ENCODE measurements at places on chromosomes 4 and X. TPM values are rescaled to one million over a fixed set of nuclear protein-coding genes. Genes with fewer than 3 reads are reported as not detected.

- DNase-seq = no peak
These were observed 10.7 kb downstream of the TENT5D start for GRCh38 chrX:80430826-80431504.

- DNase-seq = no peak
These were observed 29.8 kb upstream of the SH3D19 start for GRCh38 chr4:151355155-151355554.

GRCh38 chrX:38636949-38637819 lies 75.8 kb downstream of the TSPAN7 start:
- DNase-seq = no peak

GRCh38 chr4:108906006-108906405 lies 143.2 kb upstream of the ETNPPL start:
- DNase-seq = no peak

DNA sequence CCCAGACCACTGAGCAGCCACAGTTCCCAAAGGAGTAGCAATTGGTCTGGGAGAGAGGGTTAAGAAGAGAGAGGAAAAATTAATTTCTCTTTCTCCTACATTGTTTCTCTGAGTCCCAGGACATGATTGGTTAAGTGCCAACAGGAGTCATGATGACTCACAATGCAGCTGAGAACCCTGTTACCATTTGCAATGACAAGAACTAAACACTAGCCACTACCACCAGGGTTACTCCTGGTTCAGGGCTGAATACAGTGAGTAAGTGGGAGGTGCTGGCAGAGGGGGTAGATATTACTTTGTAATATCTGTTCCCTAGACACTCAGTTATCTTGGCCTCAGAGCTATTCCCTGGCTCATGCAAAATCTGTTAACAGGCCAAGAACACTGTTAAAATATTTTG lies 18.0 kb downstream of the ETDC start:
- no peak for DNase-seq

DNA sequence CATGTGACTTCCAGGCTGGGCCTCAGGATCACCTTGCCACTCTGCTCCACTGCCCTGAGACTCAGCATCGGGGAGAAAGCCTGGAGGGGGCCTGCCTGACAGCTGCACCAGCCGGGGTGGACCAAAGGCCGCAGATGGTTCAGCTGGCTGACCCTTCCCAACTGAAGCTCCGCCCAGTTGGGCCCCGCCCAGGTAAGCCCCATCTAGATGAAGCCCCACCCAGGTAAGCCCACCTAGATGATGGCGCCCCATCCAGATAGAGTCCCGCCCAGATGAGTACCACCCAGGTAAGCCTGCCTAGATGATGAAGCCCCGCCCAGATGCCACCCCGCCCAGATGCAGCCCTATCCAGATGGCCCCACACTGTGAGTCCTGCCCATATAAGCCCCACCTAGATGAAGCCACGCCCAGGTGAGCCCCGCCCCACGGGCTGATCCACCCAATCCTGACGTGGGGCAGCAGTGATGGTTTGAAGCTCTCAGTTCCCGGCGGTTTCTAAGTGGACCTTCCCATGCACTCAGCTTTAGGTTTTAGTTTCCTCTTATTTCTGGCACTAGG lies 10.0 kb downstream of the ZFYVE28 start:
- no peak for DNase-seq

The CCDC120 gene
- 17.6 TPM for total RNA-seq

DNA sequence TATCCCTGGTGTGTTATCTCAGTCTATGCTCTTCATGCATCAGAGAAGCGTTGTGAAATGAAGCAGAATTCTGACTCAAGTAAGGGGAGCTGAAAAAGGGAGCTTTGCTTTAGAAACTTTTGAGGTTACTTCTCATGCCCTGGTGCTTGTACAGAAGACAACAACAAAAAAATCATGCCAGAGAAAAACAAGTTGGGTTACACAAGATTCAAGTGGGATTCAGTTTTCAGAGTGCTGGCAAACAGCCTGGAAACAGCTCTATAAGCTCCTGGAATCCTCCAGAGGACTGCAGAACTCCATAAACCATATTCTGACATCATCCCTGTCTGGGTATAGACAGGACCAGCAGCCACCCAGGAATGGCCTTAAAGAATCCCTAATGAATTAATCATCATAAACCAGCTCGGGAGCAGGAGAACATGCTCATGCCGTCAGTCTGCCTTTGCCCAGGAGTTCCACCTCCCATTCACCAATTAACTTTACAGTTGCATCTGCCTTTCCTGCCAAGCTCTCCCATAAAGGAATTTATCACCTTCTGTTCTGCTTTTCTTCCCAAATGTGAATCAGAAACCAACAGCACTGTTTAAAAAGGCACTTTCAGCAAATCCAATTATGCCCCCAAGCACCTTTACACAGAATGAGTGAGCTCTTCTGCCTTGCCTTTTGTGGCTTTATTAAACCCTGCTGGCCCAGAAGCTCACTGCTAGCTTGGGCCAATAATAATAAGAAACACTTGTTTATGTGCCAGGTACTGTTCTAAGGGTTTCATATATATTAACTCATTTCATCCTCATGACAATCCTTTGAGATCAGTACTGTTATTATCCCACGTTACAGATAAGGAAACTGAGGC lies 54.5 kb upstream of the FBXW7 start:
- DNase-seq = no peak

DNA sequence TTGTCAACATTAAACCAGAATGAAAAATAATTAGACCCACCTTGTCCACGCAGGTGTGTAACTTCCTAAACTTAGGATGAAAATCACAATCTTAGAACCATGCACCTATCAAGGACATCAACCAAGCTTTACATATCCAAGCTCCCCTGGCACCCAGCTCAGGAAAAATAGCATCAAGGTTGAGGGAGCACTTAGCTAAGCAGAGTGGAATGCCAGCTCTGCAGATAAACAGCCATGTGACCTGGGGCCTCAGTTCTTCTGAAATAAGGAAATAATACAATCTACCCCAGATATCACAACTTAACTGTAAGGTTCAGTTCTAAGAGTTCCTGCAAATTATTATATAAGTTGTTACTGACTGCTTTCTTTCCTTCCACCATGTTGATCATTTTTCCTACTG lies 64.7 kb downstream of the DHX15 start:
- no peak for DNase-seq

The GSPT2 gene
- total RNA-seq = 14.6 TPM

The SPANXB1 gene
- total RNA-seq = not detected

The PPEF2 gene
- total RNA-seq = not detected

DNA sequence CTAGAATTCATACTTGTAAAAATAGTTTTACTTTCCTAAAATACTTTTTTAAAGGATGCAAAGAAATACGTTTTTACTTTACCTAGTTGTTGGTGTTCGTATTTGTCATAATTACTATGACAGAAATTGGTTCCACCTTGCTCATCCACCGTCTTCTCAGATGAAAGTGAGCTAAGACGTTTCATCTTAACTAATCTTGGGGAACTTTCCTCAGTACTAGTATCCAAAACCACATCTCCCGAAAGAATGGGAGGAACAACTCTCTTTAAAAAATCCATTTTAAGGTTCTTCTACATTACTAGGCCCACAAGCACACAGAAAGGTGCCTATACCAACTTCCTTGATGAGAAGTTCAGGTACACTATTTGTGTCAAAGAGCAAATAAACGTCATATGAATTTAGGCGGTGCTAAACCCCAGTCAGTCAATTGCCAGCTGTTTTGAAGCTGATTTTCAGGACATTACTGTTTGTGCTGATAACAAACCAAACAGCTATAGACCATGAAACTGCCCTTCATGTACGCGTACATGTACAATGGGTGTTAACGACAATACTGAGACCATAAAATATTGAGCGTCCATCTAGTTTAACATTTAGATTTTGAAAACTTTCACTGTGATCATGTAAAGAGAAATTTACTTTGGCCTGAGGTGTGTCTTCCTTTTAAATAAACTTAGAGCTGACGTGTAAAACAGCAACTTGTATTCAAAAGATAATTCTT lies 99.1 kb downstream of the FRYL start:
- no peak for DNase-seq

The CCDC160 gene
- total RNA-seq = 0.69 TPM

DNA sequence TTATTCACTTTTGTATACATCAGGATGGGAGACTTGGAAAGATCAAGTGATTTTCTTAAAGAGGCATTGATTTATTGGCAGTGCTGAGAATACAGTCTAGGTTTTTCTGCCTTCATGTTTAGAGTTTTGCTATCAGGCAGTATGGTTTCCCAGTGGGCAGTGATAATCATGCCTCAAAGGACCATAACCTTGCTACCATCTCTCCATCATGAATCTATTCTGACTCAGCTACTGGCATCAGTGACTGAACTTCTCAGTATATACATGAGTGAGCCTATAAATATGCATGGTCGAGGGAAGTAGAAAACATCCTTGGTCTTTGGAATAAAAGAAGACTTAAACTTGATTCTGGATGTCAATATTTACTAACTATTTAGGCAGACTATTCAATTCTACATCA lies 562.0 kb upstream of the AADAT start:
- DNase-seq = no peak

DNA sequence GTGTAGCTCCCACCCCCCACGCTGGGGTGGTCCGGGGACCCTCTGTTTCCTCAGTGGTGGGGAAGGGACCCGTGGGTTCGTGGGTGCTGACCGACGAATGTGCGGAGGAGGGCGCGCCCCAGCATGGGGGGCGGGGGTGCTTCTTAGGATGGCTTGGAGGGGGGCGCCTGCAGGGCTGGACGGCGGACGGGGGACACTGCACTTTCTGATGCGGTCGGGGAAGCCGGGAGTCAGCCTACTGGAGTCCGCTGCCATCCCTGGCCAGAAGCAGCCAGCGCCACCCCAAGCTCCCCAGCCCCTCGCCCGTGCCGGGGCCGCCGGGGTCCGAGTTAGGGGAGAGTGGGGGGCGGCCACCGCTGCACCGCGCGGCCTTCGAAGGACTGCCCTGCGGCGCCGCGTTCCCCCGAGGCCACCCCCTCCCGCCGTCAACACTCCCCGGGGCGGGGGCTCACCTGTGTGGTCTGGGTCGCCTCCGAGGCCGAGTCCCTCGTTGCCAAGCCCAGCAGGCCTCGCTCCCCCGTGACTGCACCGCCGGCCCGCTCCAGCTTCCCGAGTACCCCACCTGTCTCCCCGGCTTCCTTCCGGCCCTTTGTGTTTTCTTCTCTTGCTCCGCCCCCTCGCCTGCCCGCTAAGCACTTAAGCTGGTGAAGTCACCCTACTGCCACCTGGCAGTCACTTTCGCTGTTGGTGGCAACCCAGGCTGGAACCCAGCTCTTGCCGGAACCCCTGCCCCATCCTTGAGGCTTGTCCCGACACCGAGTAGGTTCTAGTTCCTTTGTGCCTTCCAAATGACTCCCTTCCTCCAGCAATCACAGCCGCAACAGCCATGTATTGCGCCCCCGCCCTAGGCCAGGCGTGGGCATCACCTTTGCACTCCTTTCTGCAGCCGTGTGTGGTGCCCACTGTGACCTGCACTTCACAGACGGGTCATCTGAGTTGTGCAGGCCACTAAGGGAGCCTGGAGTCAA lies at the start of gene OCIAD2:
OCIAD2 (minus strand) TSS at position 569 of the 968 bp plus-strand sequence. CDS start 2,225 bp downstream, outside the sequence.
- DNase-seq = peak; percentile 73

DNA sequence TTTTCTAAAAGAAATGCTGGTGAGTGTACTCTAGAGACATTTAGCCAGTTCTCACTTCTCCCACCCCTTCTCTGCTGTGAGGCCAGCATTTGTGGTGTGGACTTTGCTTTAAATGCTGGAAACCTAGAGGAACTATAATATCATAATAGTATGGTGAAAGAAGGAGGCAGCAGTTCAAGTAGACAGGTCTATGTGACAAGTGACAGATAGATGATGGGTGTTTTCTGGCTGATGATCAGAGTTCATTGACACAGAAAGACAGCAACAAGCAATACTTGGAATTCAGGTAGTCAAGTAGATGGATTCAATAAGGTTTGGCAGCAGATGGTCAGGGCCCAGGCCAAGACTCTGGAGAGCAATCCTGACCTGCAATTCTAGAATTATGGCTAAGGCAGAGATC lies 317.5 kb downstream of the PCDH7 start:
- no peak for DNase-seq

- DNase-seq = no peak
These were observed 504.9 kb downstream of the RAPGEF2 start for GRCh38 chr4:159607809-159608208.

GRCh38 chr4:153110739-153111138 lies 93.5 kb upstream of the TRIM2 start:
- DNase-seq = no peak

DNA sequence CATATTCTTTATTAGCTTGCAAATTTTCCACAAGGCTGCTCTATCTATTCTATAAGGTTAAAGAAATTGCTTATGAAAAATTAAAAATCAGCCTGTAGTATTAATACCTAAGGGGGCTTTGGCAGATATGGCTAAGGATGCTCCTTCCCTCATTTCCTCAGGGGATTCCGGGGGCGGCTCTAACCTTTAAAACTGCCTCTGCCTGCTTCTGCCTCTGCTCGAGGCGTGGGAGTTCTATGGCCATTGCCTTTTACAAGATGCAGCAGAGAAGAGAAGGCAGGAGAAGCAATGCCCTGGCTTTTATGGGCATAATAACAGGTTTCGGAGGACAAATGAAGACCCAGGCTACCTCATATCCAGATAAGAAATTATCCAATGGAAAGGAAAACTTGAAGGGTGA lies 8.6 kb upstream of the CDKN2AIP start:
- no peak for DNase-seq

- no peak for DNase-seq
These were observed 71.1 kb downstream of the DCLK2 start for GRCh38 chr4:150149381-150149780.

DNA sequence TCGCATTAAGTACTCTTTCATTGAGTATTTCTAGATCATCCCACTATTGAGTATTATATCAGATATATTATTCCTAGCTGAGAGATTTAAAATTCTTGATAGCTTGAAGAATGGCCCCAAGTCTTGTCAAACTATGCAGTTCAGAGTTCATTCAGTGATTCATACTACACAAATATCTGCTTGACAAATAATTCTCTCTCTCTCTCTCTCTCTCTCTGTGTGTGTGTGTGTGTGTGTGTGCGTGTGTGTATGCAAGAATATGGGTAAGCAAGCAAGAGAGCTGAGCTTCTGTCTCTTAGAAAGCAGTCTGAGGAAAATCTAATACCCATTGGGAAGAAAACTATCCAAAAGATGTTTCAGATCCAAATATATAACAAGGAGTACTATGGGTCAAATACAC lies 142.0 kb downstream of the SLC10A7 start:
- no peak for DNase-seq

- DNase-seq = no peak
These were observed 19.3 kb downstream of the DAPP1 start for GRCh38 chr4:99835942-99836341.

The SOX3 gene
- 0.71 TPM for total RNA-seq

The CTAG2 gene
- not detected for total RNA-seq

- no peak for DNase-seq
These were observed 178.3 kb downstream of the CHIC2 start for GRCh38 chr4:53886090-53886489.

GRCh38 chr4:84966382-84967242 lies at the start of gene WDFY3:
Gene WDFY3 (minus strand): TSS chr4:84966690. CDS start chr4:84860591, 106,099 bp downstream.
- peak; percentile 81 for DNase-seq

The NLGN4X gene
- 40.9 TPM for total RNA-seq

The SEC31A gene
- total RNA-seq = 201 TPM

- DNase-seq = no peak
These were observed 83.8 kb downstream of the MOSPD2 start for GRCh38 chrX:14956813-14957582.

The PRDM5 gene
- total RNA-seq = 16.6 TPM

The SORCS2 gene
- 29.5 TPM for total RNA-seq

The ANKRD50 gene
- 58.9 TPM for total RNA-seq

Data from glutamatergic neuron (in vitro differentiated cells).